ENCODE measurements at places on chromosomes 5 and 9.

DNA sequence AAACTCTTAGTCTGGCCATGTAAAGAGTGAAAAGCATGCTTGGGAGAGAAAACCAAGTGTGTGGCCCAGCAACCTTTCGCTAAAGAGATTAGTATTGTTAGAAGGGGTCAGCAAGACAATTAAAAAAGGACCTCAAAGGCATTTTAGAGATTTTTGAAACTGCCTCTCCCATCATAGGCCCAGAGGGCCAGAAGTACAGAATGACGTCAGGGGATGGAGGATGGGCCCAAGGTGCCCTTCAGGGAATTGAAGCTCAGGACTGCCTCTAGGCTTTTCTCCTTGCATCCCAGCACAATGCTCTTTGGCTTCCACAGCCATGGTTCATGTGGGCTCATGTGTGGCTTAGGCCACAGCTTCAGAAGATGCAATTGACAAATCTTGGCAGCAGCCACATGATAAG, 287.0 kb upstream of the COX7C start:
- DNase-seq = no peak

DNA sequence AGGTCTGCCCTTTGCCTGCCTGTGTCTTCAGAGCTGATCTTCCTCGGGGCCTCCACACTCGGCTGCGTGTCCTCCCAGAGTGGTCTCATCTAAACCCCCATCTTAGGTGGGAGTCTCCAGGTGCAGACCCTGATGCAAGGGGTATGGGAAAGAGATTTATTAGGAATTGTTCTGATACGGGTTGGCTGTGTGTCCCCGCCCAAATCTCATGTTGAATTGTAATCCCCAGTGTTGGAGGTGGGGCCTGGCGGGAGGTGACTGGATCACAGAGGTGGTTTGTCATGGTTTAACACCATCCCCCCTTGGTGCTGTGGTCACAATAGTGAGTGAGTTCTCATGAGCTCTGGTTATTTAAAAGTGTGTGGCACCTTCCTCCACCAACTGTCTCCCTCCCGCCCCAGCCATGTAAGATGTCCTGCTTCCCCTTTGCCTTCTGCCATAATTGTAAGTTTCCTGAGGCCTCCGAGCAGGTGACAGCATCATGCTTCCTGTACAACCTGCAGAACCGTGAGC, 208.4 kb downstream of the AOPEP start:
- no peak for DNase-seq

GRCh38 chr5:538801-539468, 14.7 kb upstream of the SLC9A3 start:
- DNase-seq = no peak

DNA sequence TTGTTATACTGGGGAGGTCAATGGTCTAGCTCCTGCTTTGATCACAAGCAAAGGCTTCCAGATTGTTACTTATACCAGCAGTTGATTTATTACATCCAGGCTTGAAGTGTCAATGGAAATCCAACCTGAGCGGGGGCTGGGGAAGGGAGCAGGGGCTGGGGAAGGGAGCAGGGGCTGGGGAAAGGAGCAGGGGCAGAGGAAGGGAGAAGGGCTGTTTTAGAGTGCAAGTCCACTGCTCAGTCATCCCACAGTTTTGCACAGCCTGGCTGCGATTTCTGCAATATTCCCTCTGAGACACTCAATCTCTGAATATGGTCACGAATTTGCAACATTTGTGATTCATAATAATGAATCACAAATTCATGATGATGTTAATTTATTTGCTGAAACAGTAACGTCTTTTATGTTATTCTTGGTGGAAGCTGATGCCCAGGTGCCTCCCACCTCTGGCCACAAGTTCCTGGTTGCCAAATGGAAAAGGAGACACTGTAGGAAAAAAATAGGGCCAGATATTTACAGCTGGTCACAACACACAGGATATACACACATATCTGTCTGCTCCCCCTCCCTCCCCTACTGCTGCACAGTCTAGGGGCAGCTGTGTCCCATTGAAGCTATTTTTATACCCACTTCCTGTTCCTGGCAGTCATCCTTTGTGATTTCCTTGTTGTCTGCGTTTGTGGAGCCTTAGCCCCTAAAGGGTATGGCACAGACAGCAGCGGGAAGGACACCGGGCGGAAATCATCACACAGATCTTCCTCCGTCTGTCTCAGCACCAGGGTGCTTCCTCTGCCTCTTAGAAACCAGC, 325.1 kb downstream of the GADD45G start:
- no peak for DNase-seq

GRCh38 chr5:53031695-53032096, 42.5 kb downstream of the ITGA2 start:
- DNase-seq = peak; percentile 53

- DNase-seq = peak; percentile 47
Measured at GRCh38 chr5:25006734-25007133, 362.0 kb upstream of the CDH10 start.

GRCh38 chr5:175521313-175521833, 43.0 kb downstream of the SFXN1 start:
- DNase-seq = no peak

- no peak for DNase-seq
Measured at GRCh38 chr9:27664121-27664779, 91.0 kb upstream of the C9orf72 start.

GRCh38 chr5:150329038-150329437, 26.3 kb upstream of the ARSI start:
- no peak for DNase-seq

DNA sequence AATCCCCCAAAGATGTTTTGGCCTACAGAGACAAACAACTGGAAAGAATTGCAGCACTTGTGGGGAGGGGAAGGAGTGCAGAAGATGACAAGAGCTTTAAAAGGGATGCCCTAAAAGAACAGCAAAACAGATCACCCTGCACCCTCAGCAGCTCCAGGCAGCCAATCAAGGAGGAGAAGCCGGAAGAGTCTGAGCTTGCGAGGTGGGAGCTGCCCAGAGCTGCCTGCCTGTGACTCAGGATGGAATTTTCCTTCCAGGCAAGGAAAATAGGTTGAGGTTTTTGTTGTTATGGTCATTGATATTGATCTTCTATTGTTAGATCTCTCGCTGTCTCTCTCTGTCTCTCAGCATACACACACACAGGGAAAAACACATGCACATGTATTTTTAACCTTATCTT, 70.3 kb upstream of the MAP1B start:
- no peak for DNase-seq

DNA sequence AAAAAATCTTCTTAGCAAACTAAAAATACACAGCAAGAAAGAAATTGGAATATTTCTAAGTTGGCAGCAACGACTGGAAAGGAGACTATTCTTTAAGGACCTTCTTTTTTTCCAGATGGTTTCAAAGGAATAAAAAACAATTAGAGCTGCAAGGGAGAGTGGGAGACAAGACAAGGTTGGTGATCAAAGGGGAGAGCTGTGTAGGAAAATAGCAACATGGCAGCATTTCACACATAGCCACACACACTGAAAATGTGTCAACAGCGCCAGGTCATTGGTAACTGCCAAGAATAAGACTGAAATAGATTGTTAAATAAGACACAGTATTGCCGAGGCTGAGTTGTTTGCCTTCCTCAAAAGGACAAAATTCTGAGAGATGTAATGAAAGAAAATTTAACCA, 88.1 kb upstream of the TLE1 start:
- no peak for DNase-seq

- DNase-seq = no peak
Measured at GRCh38 chr5:170204202-170204601, 28.6 kb upstream of the C5orf58 start.
